Fibroblast of villous mesenchyme (primary cell): ENCODE measurements at places on chromosomes 13 and 19. TPM values are rescaled to one million over a fixed set of nuclear protein-coding genes. Genes with fewer than 3 reads are reported as not detected.

DNA sequence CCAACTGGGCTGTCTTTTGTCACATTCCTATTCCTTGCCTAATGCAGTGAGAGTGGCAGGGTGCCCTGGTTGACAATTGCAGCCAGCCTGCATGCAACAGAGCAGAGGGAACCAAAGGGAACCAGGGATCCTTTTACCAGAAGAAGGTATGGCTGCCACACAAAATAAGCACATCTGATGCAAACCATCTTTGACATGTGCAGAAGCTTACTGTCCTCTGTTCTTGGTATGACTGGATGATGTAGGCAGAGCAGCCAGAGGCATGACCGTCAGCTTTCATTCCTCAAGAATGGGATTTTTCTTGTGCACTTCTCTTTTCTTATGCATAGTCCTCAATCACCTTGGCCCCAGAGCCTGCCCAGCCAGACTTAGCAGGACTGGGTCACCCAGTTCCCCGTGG lies 116.1 kb downstream of the UQCRFS1 start:
- no peak for DNase-seq

- peak; percentile 71 for DNase-seq
These were observed at the start of gene PVR for GRCh38 chr19:44643605-44644401. Gene PVR (plus strand): TSS chr19:44643910. CDS start chr19:44644097, 187 bp downstream.

GRCh38 chr19:3276341-3276799 lies 51.9 kb downstream of the CELF5 start:
- DNase-seq: no peak

DNA sequence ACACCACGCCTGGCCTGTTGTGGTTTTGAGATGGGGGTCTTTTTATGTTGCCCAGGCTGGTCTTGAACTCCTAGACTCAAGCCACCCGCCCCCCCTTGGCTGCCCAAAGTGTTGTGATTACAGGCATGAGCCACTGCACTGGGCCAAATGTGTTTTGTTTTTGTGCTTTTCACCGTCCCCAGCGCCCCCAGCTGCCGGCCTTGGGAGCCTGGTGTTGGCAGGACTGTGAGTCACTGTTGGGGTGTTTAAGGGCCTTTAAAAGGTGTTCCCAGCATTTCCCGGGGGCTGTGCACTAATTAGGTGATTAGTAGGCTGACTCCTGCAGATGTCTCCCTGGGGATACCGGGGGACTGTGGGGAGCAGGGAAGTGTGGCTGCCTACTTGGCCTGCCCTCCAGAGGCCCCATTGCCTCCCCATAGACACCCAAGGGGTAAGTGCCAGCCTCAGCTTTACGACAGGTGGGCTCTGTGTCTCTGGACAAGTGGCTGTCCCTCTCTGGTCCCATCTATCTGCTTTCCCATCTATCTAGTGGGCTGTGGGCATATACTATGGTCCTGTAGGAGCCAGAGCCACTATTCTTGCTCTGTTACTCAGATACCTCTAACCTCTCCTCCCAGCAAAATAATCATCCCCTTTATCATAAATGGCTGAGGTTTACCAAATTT lies 11.8 kb upstream of the TLE5 start:
- DNase-seq: peak; percentile 44

DNA sequence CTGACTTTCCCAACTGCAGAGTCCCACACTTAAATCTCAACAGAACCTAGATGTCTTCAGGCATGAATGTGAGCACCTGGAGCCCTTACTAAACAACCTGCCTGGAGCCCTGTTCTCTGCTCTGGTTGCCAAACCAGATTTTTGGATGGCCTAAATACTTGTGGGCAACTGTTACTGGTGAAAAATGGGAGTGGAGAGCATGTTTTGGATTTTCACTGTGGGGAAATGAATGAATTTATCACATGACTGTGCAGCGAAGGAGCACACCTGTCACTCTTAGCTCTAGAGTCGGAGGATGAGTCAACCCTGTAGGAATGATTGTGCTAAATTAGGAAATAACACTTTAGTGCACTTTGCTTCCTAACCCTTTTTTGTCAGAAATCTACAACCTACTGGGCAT lies 30.3 kb downstream of the SHISA2 start:
- no peak for DNase-seq

- DNase-seq: peak; percentile 3
These were observed 1709.2 kb upstream of the PCDH20 start for GRCh38 chr13:63124863-63125262.

DNA sequence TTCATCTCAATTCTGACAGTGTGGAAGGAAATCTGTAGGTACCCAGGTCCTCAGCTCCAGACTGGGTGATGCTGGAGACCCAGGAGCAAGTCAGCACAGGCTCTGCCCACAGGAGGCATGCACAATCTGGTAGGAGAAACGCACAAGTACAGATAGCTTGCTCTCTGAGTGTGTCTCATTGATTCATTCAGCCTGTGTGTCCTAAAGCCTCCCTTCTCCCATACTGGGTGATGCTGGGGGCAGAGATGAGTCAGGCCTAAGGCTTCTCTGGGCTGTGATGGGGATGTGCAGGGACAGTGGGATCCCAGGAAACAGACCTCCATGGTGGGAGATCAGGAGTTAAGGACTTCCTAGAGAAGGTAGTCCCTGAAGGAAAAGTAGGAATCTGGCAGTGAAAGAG lies 6.8 kb downstream of the ZNF526 start:
- no peak for DNase-seq

- no peak for DNase-seq
These were observed 6.6 kb downstream of the PTBP1 start for GRCh38 chr19:803686-804418.

DNA sequence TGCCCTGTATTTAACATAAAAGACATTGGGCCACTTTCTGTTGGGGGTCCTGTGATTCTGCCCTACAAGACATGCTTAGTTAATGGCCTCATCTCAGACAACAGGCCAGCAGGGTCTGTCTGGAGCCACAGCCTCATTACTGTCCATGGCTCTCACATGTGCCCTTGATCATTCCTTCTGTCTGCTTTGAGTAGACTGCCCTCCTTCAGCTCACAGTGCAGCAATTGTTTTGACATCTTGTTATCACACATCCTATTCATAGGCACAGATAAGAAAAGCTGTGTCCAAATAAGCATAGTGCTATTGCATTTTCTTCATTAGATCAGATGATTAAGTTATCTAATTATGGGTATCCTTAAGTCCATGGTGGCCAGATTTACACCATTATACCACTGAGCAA lies 127.9 kb downstream of the KCTD12 start:
- DNase-seq: peak; percentile 23

DNA sequence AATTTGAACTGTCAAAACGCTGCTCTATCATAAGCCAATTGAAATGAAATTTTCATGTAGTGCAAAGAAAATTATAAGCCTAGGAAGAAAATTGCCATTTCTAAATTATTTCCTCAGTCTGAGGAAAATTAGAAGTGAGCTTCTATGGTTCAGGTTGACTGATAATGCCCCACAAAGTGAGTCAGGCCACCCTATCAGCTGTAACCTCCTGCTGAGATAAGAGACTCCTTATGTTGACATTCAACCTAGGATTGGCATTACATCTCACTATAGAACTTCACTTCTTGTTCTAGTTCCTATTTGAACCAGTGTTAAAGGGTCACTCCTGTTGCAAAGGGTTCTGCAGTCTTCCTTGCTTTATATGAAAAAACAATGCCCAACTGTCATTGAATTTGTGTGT lies 32.6 kb upstream of the RFC3 start:
- DNase-seq: no peak

DNA sequence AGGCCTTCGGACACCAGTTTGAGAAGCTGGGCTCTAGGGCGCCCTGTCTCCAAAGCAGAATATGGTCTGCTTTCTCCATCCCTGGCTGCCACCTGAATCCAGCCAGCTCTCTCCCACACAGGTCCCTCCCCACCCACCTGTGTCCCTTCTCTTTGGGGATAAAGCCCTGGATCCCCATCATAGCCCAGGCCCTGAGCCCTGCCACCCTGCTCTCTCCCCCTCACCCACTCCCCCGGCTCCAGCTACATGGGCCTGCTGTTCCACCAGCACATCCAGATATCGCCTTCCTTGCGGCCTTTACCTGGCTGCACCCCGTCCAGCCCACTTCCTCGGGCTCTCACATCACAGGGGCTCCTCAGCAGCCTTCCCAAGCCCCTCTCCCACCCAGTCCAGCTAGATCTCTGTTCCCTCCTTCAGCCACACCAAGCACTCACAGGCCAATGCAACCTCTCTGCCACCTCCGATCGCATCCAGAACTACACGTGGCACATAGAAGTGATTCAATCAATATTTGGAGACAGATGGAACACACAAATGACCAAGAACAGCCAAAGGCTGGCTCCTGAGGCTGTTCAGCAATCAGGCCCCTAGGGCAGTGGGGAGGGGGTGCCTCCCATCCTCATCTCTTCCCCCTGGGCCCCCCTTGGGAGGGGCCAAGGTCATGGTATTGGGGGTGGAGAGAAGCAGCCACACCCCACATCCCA lies 7.6 kb downstream of the AKT2 start:
- no peak for DNase-seq

- DNase-seq: no peak
These were observed 1.2 kb downstream of the CCDC70 start for GRCh38 chr13:51862957-51863356.

DNA sequence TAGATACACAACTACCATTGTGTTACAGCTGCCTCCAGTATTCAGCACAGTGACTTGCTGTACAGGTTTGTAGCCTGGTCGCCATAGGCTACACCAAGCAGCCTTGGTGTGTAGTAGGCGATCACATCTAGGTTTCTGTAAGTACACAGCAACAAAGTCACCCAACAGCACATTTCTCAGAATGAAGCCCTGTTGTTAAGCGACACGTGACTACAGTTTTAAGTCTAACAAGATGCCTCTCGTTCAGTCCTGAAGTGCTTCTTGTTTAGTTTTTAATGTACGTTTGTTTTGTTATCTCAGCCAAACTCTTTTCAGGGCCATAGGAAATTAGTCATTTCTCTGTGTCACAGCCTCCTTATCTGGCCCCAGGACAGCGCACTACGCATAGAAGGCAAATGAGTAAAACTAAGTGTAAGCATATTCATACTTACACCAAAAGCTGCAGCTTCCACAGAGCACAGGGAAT lies 50.0 kb upstream of the GPR183 start:
- DNase-seq: peak; percentile 86

GRCh38 chr19:17095141-17095919 lies 19.8 kb downstream of the MYO9B start:
- DNase-seq: peak; percentile 97

DNA sequence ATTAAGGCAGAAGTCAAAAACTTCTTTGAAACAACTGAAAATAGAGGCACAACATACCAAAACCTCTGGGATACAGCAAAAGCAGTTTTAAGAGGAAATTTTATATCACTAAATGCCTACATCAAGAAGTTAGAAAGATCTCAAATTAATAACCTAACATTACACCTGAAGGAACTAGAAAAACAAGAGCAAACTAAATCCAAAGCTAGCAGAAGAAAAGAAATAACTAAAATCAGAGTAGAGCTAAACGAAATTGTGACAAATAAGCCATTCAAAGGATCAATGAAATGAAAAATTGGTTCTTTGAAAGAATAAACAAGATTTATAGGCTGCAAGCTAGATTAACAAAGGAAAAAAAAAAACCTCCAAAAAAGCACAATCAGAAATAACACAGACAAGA lies 2.5 kb upstream of the GPR42 start:
- no peak for DNase-seq

GRCh38 chr13:95197548-95197947 lies 103.7 kb downstream of the ABCC4 start:
- DNase-seq: peak; percentile 37

GRCh38 chr19:5478241-5478924 lies 23.2 kb downstream of the ZNRF4 start:
- no peak for DNase-seq

ZNF699 gene
- 11.7 and 14.8 TPM in 2 replicates for total RNA-seq

FFAR3 gene
- total RNA-seq: not detected in 2 replicates

ZNF729 gene
- not detected in 2 replicates for total RNA-seq

DAND5 gene
- total RNA-seq: not detected in 2 replicates

S1PR5 gene
- total RNA-seq: 1.3 and 2.9 TPM in 2 replicates

PINLYP gene
- 3.5 TPM in 2 replicates for total RNA-seq

KLK15 gene
- total RNA-seq: not detected in 2 replicates

LILRA1 gene
- total RNA-seq: not detected in 2 replicates

MUC16 gene
- total RNA-seq: under 0.01 TPM in 2 replicates

BCAM gene
- total RNA-seq: 10.3 and 15.1 TPM in 2 replicates

FRY gene
- 27.2 and 33.8 TPM in 2 replicates for total RNA-seq
